ENCODE measurements at places on chromosomes 12 and 14.
A peak's percentile ranks its signal among the peaks of the same experiment; 100 is the strongest.

DNA sequence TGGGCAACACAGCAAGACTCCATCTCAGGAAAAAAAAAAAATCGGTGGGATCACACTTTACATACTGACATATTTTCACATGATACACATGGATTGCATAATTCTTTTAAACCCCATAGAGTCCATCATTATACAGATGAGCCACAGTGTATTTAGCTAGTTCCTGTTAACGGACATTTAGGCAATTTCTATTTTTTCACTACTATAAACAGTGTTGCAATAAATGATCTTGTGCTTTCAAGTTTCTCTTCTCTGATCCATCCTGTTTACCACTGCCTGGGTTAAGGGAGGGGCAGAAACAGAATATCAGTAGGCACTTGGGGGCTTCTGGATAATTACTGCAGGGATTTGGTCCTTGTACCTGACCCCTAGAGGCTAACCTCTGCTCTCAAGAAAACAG lies 43.4 kb upstream of the SPTLC2 start:
- no peak for DNase-seq

DNA sequence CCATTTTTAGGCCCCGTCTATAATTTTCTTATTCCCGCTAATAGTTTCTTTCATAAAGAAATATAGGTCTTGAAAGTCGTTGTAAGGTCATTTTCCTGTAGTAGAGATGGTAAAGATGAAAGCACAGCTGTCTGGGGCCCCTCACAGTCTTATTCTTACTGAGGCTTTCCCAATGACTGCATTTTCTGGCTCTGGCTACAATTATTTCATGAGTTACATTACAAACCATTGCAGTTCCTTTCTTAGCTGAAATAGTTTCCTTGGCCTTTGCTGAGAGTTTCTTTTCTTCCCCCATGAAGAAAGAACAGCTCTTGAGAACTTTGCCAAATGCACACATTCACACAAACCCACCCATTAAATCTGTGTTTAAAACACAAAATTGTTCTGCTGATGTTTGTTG lies 113.0 kb downstream of the DYRK2 start:
- no peak for DNase-seq

GRCh38 chr14:94390372-94391086 lies 2.1 kb upstream of the SERPINA1 start:
- DNase-seq = no peak

- no peak for DNase-seq
Observed at GRCh38 chr12:28040246-28040645, 67.7 kb upstream of the PTHLH start.

DNA sequence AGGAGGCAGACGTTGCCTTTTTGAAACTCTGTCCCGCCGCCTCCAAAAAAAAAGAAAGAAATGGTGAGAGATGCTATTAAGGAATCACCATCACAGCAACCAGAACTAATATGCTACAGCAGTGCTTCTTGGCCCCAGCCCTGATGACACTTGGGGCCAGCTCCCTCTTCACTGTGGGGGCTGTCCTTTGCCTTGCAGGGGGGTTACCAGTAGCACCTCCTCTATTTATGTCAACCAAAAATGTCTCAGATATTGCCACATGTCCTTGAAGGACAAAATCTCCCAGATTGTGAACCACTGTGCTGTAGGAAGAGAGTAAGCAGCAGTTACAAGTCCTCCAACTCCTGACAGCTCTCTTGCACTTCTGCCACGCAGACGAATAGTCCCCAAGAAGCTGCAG lies 76.4 kb downstream of the LRRC74A start:
- no peak for DNase-seq

DNA sequence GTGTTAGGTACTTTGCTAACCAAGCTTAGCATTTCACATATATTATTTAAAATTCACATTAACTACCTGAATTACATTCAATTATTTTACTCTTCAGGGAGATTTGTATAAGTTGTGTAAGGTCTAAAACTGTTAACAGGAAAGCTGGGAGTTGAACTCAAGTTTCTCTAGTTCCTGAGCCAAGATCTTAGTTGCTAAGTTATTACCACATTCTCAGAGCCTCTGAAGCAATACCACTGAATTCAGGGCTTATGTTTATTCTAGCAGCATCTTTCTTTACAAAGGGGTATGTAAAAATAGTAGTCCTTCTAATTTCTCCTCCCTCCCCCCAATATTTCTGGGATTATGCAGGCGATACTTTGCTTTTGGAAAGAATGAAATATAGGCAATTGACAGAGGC lies 786.8 kb downstream of the DIO2 start:
- DNase-seq = no peak

- DNase-seq = peak; percentile 19
Observed at GRCh38 chr12:92623386-92623785, 79.4 kb upstream of the PLEKHG7 start.

DNA sequence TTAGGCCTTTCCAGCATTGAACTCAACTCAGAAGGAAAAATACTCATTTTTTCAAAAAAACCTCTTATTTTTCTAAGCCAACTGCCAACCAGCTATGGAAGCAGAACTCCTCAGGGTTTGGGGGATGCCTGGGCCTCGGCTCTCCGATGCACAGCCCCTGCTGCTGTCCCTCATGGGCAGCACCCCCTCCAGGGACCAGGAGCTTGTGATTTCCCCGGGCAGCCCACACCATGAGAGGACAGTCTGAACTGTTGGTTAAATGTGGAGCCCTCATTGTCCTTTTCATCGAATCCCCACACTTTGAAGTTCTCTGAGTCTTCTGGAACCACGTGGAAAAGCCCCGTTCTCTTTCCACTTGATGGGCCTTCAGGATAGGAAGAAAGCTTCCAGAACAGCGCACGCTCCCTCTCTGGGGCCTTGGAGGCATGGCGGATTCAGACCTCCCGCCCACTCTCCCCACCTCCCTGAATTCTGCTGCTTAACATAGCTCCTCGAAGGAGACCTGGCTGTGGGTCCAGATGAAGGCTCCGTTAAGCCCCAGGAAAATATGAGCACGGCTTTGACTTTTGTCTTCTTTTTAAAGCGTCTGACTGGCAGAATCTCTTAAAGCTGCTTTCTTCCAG lies 156.6 kb downstream of the CALM1 start:
- no peak for DNase-seq

DNA sequence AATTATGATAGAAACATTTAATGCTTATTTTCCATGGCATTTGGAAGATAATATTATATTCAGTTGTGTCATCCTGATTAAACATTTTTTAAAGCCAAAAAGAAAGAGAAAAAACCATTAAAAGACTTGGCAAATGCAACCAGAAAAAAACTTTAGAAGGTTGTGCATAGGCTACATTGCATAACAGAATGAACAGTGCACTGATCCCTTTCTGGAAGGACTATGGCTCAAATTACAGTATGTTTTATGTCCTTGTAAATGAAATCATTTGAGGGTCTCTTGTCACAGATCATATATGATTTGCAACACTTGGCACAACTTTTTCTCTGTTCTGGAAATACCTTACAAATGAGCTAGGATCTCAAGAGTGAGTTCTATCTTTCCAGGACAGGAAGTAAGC lies 275.2 kb upstream of the FLRT2 start:
- no peak for DNase-seq

DNA sequence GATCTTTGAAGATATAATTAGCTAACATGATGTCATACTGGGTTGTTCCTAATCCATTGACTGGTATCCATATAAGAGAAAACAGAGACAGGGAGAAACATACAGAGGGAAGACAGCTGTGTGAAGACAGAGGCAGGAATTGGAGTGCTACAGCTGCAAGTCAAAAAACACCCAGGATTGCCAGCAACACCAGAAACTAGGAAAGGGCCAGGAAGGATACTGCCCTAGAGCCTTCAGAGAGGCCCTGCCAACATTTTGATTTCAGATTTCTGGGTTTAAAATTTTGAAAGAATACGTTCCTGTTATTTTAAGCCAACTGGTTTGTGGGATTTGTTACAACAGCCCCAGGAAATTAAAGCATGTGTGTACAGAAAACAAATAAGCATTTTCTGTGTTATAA lies 473.7 kb upstream of the FLRT2 start:
- no peak for DNase-seq

DNA sequence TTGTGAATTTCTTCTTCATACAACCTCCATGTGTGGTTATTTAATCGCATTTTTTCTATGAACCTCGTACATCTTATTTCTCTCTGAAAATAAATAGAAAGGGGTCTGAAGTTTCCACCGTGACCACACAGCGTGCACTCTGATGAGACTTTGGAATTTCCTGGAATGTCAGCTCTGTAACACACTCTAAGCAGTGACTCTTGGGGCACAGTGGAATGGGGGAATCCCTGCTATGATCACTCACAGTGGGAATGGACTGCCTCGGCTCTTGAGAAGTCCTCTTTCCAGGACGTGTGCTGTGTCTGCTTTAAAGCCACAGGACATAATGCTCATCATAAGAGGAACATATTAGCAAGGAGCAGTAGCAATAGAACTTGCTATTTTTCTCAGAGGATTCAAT lies 416.2 kb downstream of the EGLN3 start:
- peak; percentile 15 for DNase-seq

DNA sequence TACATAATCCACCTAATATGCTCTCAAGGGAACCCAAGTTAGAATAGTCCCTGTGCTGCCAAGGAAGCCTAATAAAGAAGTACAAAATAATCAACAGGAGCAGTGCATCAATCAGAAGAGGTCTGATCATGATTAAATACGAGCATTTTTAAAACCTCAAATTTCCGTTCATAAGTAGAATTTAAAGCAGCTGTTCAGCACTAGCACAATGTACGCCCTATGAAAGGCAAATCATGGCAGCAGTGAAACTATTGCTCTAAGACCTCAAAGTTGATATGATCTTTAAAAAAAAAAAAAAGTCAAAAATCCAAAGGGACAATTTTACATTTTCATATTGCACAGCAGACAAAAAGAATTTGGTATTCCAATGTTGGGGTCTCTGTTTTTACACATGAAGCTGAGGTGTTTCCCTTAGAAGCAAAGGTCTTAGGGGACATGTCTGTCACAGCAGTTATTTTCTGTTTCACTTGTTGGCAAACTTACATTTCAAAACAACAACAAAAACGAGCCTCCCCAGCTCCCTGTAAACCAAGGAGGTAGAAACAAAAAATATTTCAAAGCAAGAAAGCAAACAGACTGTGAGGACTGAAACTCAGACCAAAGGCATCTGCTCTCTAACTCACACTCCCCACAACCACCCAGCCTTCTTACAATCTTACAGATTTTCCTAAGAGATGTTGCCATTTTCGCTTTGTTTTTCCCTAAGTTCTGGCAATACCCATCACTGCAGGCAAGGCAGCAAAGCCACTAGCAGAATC lies 28.2 kb downstream of the SOX5 start:
- DNase-seq = peak; percentile 30

- no peak for DNase-seq
Observed at GRCh38 chr12:49413796-49414195, 46.5 kb downstream of the SPATS2 start.

DNA sequence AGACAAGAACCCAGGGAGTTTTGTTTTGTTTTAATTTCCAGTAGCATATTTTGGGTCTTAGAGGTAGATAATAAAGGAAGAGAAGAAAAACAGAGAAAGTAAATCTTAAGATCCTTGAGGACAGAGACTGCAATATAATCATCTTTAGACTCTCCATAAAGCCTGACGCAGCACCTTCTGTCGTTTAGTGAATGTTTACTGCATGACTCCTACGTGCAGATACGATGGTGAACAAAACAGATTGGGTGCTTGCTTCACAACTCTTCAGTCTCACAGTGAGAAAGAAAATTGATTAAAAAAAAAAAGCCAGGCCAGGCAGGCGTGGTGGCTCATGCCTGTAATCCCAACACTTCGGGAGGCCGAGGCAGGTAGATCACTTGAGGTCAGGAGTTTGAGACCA lies 86.9 kb downstream of the STON2 start:
- DNase-seq = no peak

- DNase-seq = peak; percentile 79
Observed at GRCh38 chr14:50846226-50846880, 15.4 kb upstream of the NIN start.

DNA sequence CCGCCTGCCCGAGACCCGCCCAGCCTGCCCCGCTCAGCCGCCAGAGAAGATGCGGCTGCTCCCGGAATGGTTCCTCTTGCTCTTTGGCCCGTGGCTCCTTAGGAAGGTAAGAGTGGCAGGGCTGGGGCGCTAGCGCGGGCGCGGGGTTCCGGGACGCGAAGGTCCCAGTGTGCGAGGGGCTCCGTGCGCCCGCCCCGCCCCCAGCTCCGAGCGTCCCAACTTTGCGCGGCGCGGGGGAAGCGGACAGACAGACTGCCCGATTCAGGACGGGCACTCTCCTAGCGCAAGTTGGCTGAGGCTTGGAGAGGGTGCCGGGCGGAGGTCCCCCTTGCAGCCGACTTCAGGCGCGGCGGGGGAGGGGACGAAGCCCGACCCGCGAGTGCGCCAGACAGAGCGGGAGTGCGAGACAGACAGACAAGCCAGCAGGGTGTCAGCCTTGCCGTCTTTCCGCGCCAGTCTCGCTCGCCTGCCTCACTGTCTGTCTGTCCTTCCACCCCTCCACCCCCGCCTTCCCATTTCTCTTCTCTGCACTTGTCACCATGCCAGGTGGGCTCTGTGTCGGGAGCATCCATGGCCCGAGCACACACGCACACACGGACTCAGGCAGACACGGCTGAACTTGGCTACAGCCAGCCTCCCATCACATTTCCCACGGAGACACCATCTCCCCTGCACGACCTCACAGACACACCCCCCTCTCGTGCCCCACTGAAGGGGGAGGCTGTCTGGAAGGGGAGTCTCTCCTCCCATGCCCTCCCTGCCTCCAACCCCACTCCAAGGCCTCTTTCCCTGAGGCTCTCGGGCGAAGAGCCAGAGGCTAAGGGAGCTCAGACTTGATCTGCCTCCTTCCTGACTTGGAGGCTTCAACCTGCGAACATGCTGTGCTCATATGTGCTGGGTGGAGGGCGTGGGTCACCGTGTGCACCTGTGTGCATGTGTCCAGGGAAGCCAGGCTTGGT lies 606 bp downstream of the NXPH4 start:
- DNase-seq = no peak

DNA sequence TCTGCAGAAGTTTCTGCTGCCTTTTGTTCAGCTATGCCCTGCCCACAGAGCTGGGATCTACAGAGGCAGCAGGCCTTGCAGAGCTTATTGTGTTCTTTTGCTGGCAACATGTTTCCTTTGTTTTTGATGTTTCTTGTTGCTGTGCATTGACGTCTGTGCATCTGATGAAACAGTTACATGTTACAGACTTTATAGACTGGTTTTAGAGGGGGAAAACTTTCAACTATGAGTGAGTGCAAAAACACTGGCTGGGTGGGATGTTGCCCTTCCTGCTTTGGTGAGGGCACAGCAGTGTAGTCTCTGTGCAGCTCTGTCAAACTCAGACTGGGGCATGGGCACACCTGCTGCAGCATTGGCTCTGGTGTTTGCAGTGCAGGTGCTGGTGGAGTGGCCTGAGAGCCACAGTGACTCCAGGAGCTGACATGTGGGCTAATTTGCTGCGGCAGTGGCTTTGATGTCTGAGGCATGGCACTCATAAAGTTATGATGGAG lies 26.9 kb downstream of the CLEC6A start:
- no peak for DNase-seq

All from astrocyte of the spinal cord (primary cell).